ENCODE measurements at places on chromosomes 11 and 22.

DNA sequence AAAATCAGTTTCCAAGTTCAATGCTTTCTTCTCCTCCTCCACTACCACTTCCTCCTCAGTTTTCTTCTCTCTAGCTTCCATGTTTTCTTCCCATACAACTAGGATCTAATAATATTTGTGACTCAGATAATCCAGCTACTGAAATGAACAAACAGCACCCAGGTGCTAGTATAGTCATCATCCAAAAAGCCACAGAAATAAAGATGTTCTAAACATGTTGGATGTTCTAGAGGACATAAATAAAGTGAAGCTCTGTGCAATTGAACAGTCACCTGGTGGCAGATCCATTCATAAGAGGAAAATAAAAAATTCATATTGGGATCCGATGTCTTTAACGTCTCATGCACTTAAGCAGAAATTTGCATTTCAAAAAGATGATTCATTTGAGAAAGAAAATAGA, 142.8 kb downstream of the ENTHD1 start:
- no peaks in the 10 kb centered on the region for H3K36me3 ChIP-seq
- DNase-seq: no peak
- no peak overlapping the region for H3K4me3 ChIP-seq
- no peaks in the 10 kb centered on the region for H3K4me1 ChIP-seq
- H3K27ac ChIP-seq: no peak overlapping the region

DNA sequence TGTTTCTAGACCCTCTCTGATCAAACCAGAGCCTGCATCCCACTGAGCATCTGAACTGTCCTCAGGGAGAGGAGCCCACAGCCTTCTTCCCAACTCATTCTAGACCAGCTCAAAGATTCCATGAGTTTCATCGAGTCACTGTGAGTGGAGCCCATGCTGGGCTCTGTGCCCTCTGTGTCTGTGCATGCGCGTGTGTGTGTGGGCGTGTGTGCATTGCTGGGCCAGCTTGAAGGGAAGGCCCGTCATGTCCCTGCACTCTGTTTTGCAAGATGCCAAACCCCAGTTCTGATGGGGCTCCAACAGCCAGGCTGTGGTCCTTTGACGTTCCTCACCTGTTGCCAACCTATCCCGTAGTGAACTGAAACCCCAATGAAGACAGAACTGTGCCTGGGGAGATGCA, 7.1 kb downstream of the MPEG1 start:
- no peak for DNase-seq
- no peaks in the 10 kb centered on the region for H3K27me3 ChIP-seq
- no peak overlapping the region for H3K27ac ChIP-seq
- no peak overlapping the region for H3K4me3 ChIP-seq
- peaks cover 14% of the 10 kb centered on the region for H3K4me1 ChIP-seq

- no peaks in the 10 kb centered on the region for H3K36me3 ChIP-seq
- H3K4me1 ChIP-seq: no peaks in the 10 kb centered on the region
Observed at GRCh38 chr22:48222742-48223487, 1460.5 kb downstream of the TBC1D22A start.

GRCh38 chr11:106765469-106766258, 252.6 kb downstream of the GUCY1A2 start:
- no peaks in the 10 kb centered on the region for H3K27me3 ChIP-seq
- no peaks in the 10 kb centered on the region for H3K4me1 ChIP-seq
- no peak for DNase-seq
- H3K36me3 ChIP-seq: no peaks in the 10 kb centered on the region

GRCh38 chr22:44683237-44683636, 18.8 kb upstream of the PRR5 start:
- no peak overlapping the region for H3K27ac ChIP-seq
- no peaks in the 10 kb centered on the region for H3K27me3 ChIP-seq
- no peaks in the 10 kb centered on the region for H3K36me3 ChIP-seq
- H3K4me1 ChIP-seq: peaks cover 10% of the 10 kb centered on the region
- no peak for DNase-seq
- no peak overlapping the region for H3K4me3 ChIP-seq

DNA sequence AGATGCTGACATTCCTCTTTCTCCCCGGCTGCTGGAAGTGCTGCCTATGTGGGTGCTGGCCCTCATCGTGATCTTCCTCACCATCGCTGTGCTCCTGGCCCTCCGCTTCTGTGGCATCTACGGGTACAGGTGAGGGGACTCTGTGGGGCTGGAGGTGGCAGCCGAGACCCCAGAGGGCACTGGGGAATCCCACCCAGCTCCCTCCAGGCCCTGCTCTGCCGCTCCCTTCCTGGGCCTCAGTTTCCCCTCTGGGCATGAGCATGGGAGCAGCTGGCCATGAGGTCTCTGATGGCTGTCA, 21.8 kb downstream of the CSF2RB start:
- no peaks in the 10 kb centered on the region for H3K36me3 ChIP-seq
- no peaks in the 10 kb centered on the region for H3K27me3 ChIP-seq
- H3K27ac ChIP-seq: no peak overlapping the region
- peak; percentile 3 for DNase-seq
- H3K4me1 ChIP-seq: no peaks in the 10 kb centered on the region

GRCh38 chr11:122882857-122883645, 492 bp downstream of the JHY start:
- H3K27me3 ChIP-seq: no peaks in the 10 kb centered on the region
- H3K4me3 ChIP-seq: peak overlapping the region; percentile 70
- peaks cover 9% of the 10 kb centered on the region for H3K4me1 ChIP-seq
- H3K27ac ChIP-seq: peak overlapping the region; percentile 69
- DNase-seq: peak; percentile 66
- H3K36me3 ChIP-seq: no peaks in the 10 kb centered on the region

DNA sequence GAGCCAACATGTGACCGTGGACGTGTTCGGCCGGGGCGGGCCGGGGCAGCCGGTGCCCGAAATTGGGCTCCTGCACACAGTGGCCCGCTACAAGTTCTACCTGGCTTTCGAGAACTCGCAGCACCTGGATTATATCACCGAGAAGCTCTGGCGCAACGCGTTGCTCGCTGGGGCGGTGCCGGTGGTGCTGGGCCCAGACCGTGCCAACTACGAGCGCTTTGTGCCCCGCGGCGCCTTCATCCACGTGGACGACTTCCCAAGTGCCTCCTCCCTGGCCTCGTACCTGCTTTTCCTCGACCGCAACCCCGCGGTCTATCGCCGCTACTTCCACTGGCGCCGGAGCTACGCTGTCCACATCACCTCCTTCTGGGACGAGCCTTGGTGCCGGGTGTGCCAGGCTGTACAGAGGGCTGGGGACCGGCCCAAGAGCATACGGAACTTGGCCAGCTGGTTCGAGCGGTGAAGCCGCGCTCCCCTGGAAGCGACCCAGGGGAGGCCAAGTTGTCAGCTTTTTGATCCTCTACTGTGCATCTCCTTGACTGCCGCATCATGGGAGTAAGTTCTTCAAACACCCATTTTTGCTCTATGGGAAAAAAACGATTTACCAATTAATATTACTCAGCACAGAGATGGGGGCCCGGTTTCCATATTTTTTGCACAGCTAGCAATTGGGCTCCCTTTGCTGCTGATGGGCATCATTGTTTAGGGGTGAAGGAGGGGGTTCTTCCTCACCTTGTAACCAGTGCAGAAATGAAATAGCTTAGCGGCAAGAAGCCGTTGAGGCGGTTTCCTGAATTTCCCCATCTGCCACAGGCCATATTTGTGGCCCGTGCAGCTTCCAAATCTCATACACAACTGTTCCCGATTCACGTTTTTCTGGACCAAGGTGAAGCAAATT, 1.8 kb downstream of the FUT4 start:
- H3K27ac ChIP-seq: no peak overlapping the region
- H3K4me1 ChIP-seq: no peaks in the 10 kb centered on the region
- H3K36me3 ChIP-seq: no peaks in the 10 kb centered on the region
- DNase-seq: no peak
- no peaks in the 10 kb centered on the region for H3K27me3 ChIP-seq
- peak overlapping the region; percentile 86 for H3K4me3 ChIP-seq

GRCh38 chr11:86287468-86287796, 14.6 kb upstream of the HIKESHI start:
- H3K4me3 ChIP-seq: no peak overlapping the region
- no peaks in the 10 kb centered on the region for H3K4me1 ChIP-seq
- no peak for DNase-seq
- no peaks in the 10 kb centered on the region for H3K36me3 ChIP-seq

- peak; percentile 24 for DNase-seq
- H3K27me3 ChIP-seq: no peaks in the 10 kb centered on the region
- H3K4me3 ChIP-seq: no peak overlapping the region
- H3K27ac ChIP-seq: no peak overlapping the region
Observed at GRCh38 chr22:48943567-48944432, 883.9 kb downstream of the BRD1 start.

DNA sequence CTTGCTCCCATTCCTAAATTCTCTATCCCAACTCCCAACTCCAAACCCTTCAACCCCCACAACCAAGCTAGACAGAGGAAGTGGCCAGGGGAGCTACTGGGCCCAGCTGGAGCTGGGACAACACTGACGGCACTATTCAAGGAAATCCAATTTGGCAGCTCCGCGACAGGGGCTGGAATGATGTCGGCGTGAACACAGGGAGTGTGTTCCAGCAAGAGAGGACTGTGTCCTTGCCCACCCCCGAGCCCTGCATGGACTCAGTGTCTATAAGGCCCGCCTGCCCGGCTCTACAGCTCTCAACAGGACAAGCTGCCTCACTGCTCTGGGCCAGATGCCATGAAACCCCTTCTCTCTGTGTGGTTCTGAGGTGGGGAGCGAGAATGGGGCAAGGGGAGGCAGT, 11.3 kb downstream of the PCSK7 start:
- peak overlapping the region; percentile 72 for H3K27ac ChIP-seq
- no peaks in the 10 kb centered on the region for H3K27me3 ChIP-seq
- H3K4me1 ChIP-seq: peaks cover 50% of the 10 kb centered on the region
- H3K4me3 ChIP-seq: no peak overlapping the region

DNA sequence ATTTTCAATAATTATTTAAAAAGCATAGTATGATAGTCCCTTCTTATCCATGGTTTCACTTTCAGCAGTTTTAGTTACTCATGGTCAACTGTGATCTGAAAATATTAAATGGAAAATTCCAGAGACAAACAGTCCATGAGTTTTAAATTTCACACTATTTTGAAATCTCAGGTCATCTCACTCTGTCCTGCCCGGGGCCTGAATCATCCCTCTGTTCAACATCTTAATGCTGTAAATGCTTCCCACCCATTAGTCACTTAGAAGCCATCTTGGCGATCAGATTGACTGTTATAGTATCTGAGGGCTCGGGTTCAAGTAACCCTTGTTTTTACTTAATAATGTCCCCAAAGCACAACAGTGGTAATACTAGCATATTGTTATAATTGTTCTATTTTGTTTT, 1509.3 kb downstream of the FAM181B start:
- no peaks in the 10 kb centered on the region for H3K36me3 ChIP-seq
- H3K4me3 ChIP-seq: no peak overlapping the region
- H3K4me1 ChIP-seq: no peaks in the 10 kb centered on the region
- no peak overlapping the region for H3K27ac ChIP-seq

DNA sequence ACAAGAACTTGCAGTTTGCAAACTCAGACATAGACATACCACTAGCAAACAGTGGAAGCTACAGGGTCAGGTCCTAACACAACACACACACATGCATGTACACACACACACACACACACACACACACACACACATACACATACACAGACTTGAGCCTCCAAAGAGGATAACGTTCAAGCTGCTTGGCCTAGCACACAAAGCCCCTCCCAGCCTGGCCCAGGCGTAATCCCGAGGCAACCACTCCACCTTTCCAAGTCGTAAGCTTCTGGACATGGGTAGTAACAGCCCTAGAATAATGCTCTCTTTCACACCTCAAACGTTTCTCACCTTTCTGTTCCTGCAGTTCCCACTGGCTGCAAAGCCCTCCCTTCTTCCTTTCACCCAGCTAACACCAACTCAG, 88.6 kb downstream of the LARGE1 start:
- H3K4me3 ChIP-seq: no peak overlapping the region
- H3K4me1 ChIP-seq: no peaks in the 10 kb centered on the region
- no peak for DNase-seq
- no peaks in the 10 kb centered on the region for H3K27me3 ChIP-seq
- H3K27ac ChIP-seq: no peak overlapping the region

DNA sequence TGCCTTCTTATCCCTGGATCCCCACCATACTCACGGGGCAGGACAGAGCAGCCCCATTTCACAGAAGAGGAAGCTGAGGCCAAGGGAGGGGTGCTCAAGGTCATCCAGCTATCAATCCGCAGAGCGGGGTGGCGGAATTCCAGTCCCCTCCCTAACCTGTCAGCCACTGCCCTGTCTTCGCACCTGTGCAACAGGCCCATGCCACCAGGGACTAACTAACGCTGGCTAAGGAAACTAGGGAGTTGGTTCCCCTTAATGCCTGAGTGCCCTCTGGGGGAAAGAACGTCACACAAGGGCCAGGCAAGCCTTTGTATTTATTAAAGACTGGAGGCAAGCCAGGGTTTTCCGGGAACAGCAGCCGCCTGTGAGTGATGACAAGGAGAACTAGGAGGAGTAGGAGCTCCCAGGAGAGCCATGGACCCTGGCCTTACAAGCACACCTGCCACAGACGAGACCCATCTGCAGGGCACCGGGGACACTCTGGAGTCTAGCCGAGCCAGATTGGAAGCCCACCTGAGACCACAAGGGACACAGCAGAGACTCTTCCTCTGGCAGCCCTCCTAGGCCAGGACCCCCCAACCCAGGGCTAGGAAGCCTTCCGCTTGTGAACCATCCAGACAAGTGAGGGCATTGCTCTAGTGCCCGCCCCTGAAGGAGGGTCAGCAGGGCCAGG, 64.4 kb downstream of the MYH9 start:
- peaks cover 52% of the 10 kb centered on the region for H3K4me1 ChIP-seq
- H3K27ac ChIP-seq: peak overlapping the region; percentile 92

GRCh38 chr11:73445980-73446379, 69.8 kb downstream of the RELT start:
- DNase-seq: no peak
- H3K36me3 ChIP-seq: no peaks in the 10 kb centered on the region
- H3K4me1 ChIP-seq: no peaks in the 10 kb centered on the region
- H3K27me3 ChIP-seq: no peaks in the 10 kb centered on the region

- H3K36me3 ChIP-seq: no peaks in the 10 kb centered on the region
- H3K4me3 ChIP-seq: no peak overlapping the region
- no peaks in the 10 kb centered on the region for H3K4me1 ChIP-seq
- no peak for DNase-seq
Observed at GRCh38 chr11:11958403-11959231, 49.8 kb downstream of the DKK3 start.

DNA sequence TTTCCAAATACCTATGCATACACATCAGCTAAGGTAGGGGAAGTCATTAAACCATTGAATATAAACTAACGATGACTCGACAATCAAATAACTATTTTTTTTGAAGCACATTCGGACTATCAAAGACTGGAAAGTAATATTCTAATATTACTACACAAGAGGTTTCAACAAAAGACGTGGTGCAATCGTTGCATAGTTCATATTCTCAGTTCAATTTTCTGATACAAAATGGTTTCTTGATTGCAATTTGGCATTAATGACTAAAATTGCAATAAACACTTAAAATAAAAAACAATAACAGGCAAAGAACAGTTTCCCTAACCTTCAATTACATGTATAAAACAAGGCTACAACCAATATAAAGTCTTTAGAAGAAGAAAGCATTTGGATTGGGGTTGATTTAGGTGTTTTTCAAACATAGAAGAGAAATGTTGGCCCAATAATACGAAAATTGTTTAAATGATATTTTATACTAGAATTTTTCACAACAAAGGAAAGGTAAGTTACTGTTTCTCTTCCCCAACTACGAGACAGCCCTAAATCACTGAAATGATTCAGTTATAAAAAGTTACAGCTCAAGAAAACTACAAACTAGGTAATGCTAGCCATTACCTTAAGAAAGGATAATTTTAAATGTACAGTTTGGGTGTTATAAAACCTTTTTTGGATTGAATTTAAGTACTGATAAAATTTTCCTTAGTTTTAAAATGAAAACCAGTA, 17.6 kb downstream of the BLID start:
- H3K27ac ChIP-seq: peak overlapping the region; percentile 78
- peaks cover 6% of the 10 kb centered on the region for H3K4me1 ChIP-seq
- no peaks in the 10 kb centered on the region for H3K36me3 ChIP-seq
- no peaks in the 10 kb centered on the region for H3K27me3 ChIP-seq
